H7 (cell line): ENCODE measurements at places on chromosomes 2 and 18.

DNA sequence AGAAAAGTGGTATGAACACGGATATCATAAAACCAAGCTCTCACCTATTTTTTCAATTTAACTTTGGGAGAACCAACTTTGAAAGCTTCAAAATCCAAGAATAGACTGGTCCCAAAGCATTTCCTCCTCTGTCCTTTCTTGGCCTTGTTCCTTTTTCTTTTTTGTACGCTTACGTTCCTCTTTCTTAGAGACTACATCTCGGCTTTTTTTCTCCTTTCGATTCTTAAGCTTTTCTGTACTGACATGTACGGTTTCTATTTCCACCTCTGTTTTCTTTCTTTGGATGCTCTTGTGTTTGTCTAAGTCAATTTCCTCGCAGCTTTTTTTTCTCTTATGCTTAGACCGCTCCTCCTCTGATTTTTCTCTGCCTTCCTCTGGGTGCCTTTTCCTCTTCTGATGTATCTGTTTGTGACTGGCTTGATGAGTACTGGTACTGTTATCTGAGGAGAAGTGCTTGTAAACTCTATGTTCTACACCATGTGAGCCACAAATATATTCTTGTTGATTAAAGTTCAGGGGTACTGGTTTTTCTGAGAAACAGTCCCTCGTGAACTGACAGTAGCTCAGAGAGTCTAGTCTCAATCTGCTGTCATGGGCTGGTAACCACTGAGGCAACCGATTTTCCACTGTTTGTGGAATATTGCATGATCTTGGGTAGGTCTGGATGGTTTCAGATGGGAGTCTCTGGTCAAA lies 11.5 kb upstream of the RNU2-63P start:
- no peak for DNase-seq

GRCh38 chr2:164114937-164115336 lies 379.1 kb upstream of the FIGN start:
- DNase-seq = no peak

GRCh38 chr18:60732143-60732542 lies 359.6 kb upstream of the MC4R start:
- DNase-seq = no peak

DNA sequence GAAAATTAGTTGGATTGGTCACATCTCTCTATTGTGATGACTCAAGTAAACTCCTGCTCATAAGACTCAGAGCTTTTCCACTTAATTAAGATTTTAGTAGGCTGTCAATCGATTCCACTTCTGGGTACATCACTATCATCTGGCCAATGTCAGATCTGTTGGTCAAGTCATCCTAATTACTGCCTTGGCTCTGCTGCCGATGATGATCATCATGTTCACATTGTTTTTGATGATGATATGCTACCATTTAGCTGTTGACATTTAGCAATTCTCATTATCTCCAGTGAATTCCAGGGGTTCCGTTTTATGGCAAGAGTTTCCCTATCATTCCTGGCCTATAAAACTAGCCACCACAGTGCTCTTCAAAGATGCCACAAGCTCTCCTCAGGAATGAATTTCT lies 253.4 kb downstream of the IKZF2 start:
- DNase-seq = no peak

DNA sequence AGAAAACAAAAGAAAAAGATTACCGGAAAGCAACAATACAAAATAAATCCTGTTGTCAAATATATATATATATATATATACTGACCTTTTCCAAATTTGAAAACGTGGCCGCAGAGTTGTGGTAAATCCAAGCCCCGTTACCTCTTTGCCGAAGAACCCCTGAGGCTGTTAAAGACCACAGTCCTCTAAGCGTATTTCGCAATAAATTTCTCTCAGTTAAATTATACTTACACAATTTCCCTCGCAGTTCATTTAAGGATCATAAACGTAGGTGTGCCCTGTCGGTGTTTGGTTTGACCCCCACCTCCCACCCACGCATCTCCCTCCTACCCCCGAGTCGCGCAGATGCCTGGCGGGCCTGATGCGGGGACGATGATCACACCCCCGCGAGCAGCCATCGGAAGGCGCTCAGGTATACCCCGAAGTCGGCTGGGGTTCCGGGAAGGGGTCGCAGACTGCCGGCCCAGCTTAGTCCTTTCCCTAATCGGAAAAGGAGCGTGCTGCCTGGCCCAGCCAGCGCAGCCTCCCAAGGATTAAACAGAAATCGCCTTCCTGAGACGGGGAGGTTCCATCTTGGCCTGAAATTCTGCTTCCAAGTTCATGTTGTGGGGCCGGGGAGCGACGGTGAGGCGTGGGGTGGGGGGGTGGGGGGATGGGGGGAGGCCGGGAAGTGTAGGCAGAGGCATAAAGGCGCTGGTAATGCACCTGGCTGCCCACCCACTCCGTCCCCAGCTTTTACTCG lies 2.9 kb upstream of the MEIS1 start:
- peak; percentile 61 for DNase-seq

DNA sequence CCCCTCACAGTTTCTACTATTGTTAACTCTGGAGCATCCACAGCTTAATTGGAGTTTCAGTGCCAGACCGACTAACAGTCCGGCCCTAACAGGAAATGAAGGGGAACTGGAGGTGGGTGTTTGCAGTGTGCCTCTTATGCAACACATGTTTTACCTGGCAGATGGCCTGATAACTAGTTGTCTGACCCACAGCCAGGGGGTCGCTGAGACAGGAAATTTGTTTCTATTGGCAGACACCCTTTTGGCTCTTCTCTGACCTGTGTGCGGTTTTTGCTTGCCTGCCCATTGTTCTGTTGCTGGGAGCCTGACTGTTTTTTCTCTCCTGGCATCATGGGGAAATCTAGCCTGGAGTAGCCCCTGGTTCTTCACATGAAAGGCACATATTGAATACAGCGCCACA lies 1329.8 kb downstream of the DSC3 start:
- DNase-seq = no peak

- no peak for DNase-seq
Measured at GRCh38 chr2:241933179-241933911, 63.8 kb downstream of the RTP5 start.

DNA sequence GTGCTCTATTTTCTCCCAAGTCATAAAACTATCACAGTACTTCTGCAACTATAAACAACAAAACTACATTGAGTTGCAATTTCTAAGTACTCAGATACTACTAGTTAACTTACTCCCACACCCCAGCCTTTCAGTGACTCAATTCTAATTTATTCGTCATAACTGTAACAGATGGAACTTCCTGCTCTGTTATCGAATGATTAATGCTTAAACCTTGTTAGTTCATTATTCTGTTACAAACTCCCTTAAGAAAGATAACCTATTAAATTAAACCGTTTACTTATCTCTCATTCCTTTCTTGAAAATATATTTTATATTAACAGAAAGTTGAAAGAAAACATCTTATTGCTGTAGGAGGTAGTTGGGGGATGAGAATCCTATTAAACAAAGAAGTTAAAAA lies 17.0 kb downstream of the TNFAIP6 start:
- no peak for DNase-seq

DNA sequence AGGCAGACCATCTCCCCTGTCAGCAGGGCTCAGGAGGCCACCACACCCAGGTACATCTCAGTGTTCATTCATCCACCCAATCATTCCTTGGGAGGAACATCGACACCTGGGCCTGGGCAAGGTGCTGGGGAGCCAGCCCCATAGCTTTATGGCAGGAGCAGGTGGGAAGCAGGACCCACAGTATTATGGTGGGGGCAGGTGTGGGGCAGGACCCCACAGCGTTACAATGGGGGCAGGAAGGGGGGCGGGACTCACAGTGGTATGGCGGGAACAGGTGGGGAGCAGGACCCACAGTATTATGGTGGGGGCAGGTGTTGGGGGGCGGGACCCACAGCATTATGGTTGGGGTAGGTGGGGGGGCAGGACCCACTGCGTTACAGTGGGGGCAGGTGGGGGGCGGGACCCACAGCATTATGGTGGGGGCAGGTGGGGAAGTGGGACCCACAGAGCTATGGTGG lies 128.9 kb upstream of the HS6ST1 start:
- no peak for DNase-seq

GRCh38 chr2:164569378-164569777 lies 51.9 kb downstream of the GRB14 start:
- DNase-seq = no peak

DNA sequence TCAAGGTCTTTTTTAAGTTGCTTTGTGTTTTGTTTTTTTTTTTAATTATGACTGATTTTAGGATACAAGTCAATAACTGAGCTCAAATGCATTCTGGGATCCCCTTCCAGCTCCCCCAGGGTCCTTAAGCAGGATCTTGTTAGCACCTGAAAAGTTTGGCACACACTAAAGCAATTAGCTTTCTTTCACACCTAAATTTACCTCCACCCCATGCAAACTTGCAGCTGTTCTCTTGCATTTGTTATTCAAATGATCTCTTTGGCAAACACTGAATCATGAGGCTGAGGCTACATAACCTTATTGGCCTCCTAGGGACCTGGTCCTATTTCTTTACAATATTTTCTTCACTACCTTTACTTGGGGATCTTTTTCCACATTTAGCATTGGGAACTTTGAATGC lies 2026.1 kb upstream of the CELF4 start:
- DNase-seq = peak; percentile 56

GRCh38 chr2:86615596-86615995 lies 8.1 kb downstream of the RNF103 start:
- no peak for DNase-seq

- DNase-seq = no peak
Measured at GRCh38 chr2:69693775-69694450, 48.0 kb upstream of the ANXA4 start.

DNA sequence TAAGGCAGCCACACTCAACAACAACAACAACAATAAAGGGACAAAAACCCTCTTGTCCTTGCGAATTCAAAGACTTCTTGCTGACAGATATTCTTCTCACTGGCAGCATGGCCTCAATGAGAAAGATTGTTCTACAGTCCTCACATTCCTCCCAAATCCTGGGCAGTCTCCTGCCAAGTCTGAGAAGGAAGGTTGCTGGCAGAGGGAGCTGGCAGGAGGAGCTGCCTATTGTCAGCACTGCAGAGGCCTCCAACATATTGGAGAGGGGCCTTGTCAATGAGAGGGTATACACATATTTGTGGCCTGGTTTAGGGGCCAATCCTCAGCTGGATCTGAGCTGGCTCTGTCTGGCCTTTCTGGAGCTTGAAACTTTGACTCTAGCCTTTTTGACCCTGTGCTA lies 63.5 kb downstream of the LAMA3 start:
- DNase-seq = no peak

DNA sequence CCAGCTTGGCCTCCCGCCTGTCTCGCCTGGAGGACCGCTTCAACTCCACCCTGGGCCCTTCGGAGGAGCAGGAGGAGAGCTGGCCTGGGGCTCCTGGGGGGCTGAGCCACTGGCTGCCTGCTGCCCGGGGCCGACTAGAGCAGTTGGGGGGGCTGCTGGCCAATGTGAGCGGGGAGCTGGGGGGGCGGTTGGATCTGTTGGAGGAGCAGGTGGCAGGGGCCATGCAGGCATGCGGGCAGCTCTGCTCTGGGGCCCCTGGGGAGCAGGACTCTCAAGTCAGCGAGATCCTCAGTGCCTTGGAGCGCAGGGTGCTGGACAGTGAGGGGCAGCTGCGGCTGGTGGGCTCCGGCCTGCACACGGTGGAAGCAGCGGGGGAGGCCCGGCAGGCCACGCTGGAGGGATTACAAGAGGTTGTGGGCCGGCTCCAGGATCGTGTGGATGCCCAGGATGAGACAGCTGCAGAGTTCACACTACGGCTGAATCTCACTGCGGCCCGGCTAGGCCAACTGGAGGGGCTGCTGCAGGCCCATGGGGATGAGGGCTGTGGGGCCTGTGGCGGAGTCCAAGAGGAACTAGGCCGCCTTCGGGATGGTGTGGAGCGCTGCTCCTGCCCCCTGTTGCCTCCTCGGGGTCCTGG lies 3.7 kb upstream of the KHK start:
- no peak for DNase-seq

DNA sequence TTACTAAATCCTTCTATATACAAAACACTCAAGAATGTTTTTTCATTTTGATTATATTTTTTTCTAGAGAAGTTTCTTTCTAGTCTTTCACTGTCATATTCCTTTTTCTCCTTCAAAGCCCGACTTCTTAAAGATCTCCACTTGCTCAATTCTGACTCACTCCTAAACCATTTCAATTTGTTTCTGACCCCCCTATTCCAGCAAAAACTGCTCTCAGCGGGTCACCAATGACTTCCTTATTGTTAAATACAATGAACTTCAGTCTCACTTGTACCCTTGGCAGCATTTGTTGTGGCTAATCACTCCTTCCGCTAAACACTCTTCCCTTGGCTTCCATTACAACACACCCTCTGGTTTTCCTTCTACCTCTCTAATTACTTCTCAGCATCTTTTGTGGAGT lies 111.1 kb upstream of the RBBP8 start:
- peak; percentile 16 for DNase-seq

GRCh38 chr2:220129391-220129790 lies 502.0 kb downstream of the SLC4A3 start:
- no peak for DNase-seq

GRCh38 chr2:38659115-38659514 lies 6.8 kb upstream of the GALM start:
- DNase-seq = no peak

DNA sequence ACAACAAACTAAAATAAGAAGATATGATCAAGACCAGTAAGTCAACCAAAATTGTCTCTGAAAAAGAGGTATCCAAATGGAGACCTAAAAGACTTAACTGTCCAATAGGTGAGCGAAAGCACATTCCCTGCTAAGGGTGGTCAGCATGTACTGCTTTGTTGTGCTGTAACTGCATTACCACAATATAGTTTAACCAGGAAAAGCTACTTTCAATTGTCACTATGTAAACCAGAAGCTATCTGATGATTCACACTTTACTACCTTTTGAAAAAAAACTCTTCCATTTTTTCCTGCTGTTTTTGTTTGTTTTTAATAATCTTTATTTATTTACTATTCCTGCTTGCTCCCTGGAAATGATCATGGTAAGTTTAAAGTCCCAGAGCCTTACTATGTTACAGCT lies 36.1 kb downstream of the ASXL2 start:
- DNase-seq = no peak

- no peak for DNase-seq
Measured at GRCh38 chr2:147882631-147883030, 37.8 kb downstream of the ACVR2A start.

DNA sequence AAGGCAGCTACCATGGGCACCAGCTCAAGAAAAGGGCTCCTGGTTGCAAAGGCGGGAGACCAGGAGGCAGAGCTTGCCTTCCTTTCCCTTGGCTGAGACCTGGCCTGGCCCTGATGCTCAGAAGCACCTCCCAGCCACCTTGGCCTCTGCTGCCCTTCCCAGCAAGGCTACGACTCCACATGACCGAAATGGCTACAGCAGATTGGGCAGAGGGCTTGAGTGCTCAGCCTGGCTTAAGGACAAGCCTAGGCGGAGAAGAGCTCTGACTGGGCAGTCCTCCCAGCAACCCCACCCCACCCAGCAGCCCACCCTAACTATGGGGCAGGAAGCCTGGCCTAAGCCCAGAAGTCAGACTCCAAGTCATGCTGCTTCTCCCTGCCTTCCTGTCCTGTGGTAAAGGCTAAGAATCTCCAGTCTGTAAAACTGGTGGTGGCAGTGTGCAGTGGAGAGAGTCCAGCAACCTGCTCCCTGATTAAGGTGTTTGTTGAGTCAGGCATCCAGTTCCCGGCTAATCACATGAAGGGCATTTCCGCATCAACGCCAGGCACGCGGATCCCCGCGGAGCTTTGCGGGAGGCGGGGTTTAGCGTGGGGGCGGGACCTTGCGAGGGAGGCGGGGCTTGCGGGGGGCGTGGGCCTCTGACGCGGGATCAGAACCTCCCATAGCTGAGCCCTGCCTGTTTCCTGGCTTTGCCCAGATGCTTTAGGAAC lies 256.0 kb downstream of the BCL11A start:
- DNase-seq = peak; percentile 92

- DNase-seq = no peak
Measured at GRCh38 chr2:149094217-149095015, 55.9 kb downstream of the LYPD6B start.

- DNase-seq = no peak
Measured at GRCh38 chr2:85327160-85327821, 498 bp downstream of the TGOLN2 start.
